ENCODE measurements at places on chromosomes 5 and 9.

DNA sequence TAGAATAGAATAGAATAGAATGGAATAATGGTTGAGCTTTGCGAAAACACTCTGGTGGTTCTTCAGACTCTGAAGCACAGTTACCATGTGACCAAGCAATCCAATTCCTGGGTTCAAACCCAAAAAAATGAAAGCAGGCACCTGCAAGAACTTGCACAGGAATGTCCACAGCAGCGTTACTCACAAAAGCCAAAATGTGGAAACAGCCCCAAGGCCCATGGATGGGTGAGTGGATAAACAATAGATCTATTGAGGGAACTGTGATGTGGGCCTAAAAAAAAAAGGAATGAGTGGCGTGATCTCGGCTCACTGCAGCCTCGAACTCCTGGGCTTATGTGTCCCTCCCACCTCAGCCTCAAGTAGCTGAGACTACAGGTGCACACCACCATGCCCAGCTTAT, 21.4 kb upstream of the TMEM250 start:
- no peak for DNase-seq

DNA sequence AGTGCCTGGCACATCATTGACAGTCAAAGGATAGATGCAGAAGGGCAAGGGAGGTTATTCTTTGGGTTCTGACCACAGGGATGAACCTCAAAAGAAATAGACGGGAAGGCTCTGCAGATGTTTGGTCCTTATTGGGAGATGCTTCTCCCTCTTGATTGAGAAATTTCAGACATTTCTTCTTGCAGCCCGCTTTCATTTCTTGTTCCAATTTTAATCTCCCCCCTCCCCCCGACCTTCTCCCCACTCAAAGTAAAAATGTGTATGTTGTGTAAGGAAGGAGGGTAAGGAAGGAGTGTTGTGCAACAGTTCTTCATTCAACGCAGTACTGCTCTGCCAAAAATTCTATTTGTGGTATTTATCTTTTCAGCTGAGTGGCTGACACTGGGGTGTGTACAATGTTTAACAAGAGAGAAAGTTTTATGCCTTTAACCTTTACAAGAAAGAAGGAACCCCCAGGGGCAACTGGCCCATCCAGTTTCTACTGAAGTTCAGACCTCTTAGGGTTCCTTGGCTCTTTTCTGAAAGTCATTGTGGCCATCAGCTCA, 46.3 kb upstream of the TNFSF15 start:
- no peak for DNase-seq

DNA sequence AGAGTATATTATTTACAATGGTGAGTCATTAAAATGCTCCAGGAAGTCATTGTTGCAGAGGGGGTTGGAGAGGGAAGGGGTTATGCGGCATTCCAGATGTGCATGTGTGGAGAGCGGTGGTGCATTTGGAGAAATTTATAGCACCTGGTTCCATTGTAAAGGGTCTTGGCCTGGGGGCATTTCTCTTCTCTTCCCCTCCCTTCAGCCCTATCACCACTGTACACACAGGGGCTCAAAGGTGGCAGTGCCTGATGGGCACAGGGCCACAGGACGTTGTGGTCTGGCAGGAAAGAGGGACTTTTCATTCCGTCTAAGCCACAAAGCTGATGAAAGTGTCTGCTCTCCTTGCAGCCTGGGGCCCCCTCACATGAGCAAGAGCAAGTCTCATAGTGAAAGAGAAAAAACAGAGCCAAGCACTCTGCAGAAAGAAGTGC, 442.4 kb upstream of the ZNF462 start:
- no peak for DNase-seq

- no peak for DNase-seq
Observed at GRCh38 chr9:33065157-33066076, 11.1 kb downstream of the SMU1 start.

GRCh38 chr5:76490960-76491359, 87.9 kb downstream of the IQGAP2 start:
- no peak for DNase-seq

DNA sequence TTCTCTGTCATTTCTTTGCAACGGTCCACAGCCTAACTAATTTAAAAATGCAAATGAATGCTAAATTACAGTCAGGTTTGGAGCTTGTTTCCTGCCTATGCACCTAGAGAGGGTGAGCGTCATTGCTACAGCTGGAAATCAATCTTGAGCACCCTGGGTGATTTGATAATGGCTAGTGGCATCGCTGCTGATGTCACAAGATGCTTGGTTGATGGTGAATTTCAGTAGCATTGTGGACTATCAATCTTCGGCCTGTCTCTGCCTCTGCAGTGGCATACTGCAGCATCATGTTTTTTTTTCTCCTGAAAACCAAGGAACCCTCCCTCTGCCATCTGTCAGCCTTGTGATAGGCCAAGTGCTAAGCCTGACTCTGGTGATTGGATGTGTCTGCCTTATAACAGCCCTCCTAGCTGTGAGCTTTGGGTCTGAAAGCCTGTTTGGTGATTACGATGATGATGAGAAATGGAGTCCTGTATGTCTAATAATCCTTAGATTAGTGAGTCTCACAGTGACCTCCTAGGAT, 75.3 kb downstream of the NMUR2 start:
- no peak for DNase-seq

DNA sequence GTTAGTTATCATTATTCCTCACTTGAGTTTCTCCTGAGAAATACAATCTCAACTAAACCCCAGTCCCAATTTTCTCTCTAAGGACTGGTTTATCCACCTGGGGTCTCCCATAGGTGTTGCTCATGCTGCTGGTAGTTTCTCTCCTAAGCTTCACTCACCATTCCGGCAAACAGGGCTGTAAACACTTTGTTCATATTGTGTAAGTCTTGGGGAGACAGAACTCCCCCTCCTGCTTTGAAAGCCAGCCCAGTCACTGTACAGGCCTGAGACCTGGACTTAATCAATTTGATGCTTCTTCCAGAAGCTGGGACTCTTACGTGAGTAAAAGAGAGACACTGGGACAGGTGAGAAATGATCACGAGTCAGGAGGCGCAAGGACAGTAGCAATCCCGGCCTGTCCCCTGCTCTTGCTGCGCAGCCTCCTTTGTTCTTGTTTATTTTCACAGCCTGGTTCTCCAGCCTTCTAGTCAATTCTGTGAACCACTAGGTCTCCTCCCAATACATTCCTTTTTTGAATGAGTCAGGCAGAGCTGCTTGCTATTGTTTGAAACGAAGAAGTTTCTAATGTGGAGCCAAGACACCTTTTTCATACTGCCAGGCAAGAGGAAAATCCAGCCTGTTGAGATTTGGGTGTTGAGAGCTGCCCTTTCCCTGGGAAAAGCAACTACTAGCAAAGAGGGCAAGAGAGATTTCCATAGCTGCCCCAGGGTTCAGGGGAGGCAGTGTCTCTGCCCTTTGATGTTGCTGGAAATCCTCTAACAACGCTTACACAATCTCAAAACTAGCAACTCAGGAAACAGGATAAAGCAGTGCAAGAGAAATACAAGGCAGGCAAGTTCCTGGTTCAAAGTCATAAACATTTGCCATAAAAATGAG, 9.2 kb upstream of the SHROOM1 start:
- no peak for DNase-seq

GRCh38 chr9:81234924-81235610, 454.3 kb downstream of the TLE1 start:
- DNase-seq: no peak

DNA sequence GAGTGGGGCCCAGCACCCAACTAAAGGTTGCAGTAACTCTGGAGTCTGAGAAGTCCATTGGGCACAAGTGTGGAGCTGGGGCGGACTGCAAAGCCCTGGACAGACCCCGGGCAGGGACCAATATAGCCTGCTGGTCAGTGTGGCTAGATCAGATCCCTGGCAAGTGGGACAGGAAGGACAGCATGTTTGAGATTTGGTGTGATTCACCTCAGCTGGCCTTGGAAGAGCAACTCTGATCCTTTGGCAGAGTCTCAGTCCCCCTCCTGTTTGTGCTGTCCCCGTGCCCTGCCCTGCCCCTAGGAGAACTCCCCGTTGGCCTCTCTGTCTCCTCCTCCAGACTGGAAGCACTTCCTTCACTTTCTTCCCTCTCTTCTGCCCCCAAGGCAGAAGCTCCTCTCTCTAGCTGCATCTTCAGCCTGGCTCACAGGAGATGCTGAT, 255.3 kb downstream of the FSTL4 start:
- DNase-seq: no peak
